Left cardiac atrium (tissue), 4 donors: ENCODE measurements at places on chromosomes 13 and 19. TPM values are rescaled to one million over a fixed set of nuclear protein-coding genes. Genes with fewer than 3 reads are reported as not detected.

Gene S1PR5
- 0.29 TPM for total RNA-seq

DNA sequence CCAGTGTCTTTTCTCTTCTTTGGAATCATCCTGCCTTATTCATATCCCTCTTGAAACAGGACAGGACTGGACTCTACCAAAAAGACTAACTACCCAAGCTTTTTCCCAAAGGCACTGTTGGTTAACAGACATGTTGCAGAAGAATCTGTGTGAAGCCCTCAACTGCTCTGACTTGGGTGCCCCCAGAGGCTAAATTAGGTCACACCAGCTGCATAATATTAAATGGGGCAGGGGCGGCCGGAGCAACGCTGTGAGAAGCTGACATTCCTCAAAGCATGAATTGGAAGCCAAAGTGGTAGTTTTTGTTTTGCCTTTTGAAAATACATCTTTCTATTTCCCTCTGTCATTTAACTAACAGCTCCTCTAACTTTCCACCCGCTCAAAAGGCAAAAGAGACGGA, 185.9 kb downstream of the LHFPL6 start:
- peak; percentile 22 for DNase-seq

Gene TNFRSF19
- 45.7 TPM for total RNA-seq

DNA sequence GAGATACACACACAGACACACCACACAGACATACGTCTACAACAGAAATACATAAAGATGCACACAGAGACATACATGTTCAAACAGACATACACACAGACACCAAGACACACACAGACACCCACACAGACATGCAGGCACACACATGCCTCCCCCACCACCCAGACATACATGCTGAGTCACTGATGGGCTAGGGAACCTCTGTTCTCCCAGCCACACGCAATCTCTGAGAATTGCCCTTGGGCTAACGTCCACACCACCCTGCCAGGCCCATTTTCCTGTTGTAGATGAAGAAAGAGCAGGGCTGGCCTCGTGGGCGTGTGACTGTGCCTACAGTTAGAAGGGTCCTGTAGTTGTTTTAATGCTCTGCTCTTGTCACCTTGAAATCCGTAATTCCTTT, 261.9 kb downstream of the KCNRG start:
- no peak for DNase-seq

GRCh38 chr19:43789029-43789428, 8.3 kb upstream of the KCNN4 start:
- DNase-seq, result no peak

Gene PRR20C
- not detected for total RNA-seq

Gene ANGPTL8
- total RNA-seq, result 4.0 TPM

GRCh38 chr13:27636589-27637288, 15.0 kb downstream of the POLR1D start:
- DNase-seq, result no peak

GRCh38 chr13:100658363-100658762, 16.2 kb downstream of the TMTC4 start:
- DNase-seq, result no peak

- no peak for DNase-seq
Observed at GRCh38 chr19:47755762-47756626, 10.6 kb downstream of the NOP53 start.

GRCh38 chr13:52842441-52842840, 6.0 kb downstream of the PCDH8 start:
- no peak for DNase-seq

Gene OVOL3
- total RNA-seq, result not detected

GRCh38 chr19:54275951-54276350, 5.0 kb downstream of the LILRB2 start:
- DNase-seq, result no peak

- DNase-seq, result peak; percentile 57
Observed at GRCh38 chr19:3573162-3573857, 566 bp downstream of the HMG20B start.

- DNase-seq, result no peak
Observed at GRCh38 chr19:19486343-19487076, 28.8 kb downstream of the TSSK6 start.

Gene KIR2DL4
- not detected for total RNA-seq

- DNase-seq, result no peak
Observed at GRCh38 chr19:47071731-47072130, 23.3 kb upstream of the TMEM160 start.

Gene TEX26
- total RNA-seq, result 0.15 TPM

DNA sequence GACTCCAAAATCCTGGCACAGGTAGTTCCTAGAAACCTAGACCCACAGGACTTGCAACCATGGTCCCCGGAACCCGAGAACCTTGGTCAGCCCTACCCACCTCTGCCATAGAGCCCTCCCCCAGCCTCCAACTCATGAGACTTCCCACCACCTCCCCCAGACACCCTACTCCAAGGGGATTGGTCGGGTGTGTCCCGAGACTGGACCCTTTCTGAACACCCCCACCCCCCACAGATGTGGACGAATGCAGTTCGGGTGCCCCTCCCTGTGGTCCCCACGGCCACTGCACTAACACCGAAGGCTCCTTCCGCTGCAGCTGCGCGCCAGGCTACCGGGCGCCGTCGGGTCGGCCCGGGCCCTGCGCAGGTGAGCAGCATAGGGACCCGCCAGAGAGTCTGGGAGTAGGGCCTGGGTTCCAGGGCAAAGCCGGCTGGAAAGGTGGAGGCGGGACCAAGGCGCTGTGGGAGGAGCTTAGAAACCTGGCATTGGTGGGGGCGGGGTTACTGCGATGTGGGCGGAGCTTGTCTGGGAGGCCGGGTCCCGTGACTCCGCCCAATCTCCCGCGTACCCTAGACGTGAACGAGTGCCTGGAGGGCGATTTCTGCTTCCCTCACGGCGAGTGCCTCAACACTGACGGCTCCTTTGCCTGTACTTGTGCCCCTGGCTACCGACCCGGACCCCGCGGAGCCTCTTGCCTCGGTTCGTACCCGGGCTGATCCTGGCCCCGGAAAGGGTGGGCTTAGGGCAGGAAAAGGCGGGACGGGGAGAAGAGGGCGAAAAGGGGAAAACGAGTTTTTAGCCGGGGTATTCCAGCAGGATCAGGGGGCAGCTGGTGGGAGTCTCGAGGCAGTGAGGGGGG, 11.9 kb downstream of the LTBP4 start:
- DNase-seq, result peak; percentile 78

Gene IGFL2
- total RNA-seq, result not detected

DNA sequence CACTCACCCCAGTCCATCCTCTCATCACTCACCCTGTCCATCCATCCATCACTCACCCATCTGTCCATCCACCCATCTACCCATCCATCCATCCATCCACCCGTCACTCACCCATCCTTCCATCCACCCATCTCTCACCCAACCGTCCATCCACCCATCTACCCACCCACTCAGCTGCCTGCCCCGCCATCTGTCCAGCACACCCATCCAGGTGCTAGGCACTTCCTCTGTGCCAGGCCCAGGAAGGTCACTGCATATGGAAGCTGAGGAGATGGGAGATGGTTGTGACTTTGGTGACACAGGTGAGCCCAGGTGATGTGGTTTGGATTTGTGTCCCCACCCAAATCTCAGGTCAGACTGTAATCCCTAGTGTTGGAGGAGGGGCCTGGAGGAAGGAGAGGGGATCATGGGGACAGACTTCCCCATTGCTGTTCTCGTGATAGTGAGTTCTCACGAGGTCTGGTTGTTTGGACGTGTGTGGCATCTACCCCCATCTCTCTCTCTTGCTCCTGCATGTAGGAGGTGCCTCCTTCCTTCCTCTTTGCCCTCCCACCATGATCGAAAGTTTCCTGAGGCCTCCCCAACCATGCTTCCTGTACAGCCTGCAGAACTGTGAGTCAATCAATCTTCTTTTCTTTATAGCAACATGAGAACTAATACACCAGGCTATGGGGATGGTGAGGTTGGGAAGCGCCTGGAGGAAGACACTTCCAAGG, 15.9 kb upstream of the C13orf46 start:
- DNase-seq, result peak; percentile 7

GRCh38 chr13:93775507-93776108, 549.0 kb downstream of the GPC6 start:
- no peak for DNase-seq

DNA sequence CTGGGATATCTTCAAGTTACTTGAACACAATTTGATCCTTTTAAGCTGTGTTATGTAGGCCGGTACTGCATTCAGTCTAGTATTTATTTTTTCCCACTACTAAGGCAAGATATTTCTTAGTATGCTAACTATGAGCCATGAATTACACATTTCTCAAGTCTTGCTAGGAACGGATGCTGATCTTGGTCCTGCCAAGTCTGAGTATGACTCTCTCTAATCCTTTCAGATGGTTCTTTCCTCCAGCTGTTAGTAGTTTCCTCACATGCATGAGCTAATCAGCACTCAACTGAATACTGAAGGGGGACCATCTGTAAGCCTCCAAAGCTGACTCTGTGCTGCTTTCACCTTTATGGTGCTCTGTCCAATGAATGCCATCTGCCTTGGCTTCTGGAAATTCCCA, 460.3 kb downstream of the KCTD12 start:
- no peak for DNase-seq

Gene LILRB5
- 15.1 TPM for total RNA-seq

DNA sequence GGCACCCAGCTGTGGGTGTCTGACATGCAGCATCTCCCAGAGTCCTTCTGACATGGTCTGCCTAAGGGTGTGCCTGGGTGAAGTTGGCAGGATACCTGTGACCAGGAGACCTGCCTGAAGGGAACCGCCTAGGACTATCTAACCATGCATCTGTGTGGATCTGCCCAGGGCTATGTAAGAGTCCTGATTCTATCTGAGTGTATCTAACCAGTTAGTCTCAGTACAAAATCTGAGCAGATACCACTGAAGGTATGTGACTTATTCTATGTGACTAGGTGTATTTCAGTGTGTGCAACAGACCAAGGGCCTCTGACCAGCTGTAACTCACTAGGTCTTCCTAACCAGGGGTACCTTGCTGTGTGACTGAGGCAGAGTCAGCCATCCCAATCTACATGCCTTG, 28.2 kb upstream of the FBL start:
- DNase-seq, result no peak

Gene CGB5
- total RNA-seq, result not detected

DNA sequence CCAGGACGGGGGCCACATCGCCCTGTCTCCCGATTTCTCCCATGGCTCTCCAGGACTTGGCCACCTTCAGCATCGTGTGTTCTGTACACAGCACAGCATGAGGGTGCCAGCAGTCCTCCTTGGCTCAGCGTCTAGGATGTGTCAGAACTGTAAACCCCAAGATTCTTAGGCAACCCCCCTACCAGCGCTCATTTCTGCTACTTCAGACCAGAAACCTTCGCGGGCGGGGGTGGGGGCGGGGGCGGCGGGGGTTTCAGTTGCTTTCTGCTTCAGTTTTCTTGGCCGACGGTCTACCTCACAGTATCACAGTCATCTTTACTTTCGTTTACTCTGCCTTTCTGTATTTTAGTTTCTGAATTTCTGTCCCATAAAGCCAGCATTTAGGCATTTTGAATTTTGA, 82.4 kb downstream of the GGACT start:
- no peak for DNase-seq

Gene ACER1
- not detected for total RNA-seq

GRCh38 chr13:80011448-80012212, 329.3 kb downstream of the SPRY2 start:
- DNase-seq, result peak; percentile 18

DNA sequence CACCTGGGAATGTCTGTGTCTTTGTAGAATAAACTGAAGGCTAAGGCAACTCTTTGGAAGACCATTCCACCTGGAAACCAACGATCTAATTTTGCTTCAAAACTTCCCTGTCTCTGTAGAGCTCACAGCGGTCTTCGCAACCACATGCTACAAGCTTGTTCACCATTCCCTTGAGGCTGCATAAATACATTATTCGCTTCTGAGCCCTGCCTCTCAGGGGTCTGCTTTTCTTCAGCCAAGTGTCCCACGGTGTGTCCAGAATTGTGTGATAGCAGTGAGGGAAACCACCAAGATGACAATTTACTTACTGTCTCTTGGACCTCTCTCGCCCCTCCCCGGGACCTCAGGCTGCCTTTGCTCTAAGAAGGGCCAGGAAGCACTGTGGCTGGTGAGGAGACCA, 51.1 kb downstream of the GPR12 start:
- DNase-seq, result no peak

Gene OR7D2
- 0.21 TPM for total RNA-seq

GRCh38 chr19:17302391-17303166, 646 bp downstream of the ABHD8 start:
- no peak for DNase-seq

- DNase-seq, result no peak
Observed at GRCh38 chr19:7547159-7547558, 11.6 kb downstream of the PNPLA6 start.

DNA sequence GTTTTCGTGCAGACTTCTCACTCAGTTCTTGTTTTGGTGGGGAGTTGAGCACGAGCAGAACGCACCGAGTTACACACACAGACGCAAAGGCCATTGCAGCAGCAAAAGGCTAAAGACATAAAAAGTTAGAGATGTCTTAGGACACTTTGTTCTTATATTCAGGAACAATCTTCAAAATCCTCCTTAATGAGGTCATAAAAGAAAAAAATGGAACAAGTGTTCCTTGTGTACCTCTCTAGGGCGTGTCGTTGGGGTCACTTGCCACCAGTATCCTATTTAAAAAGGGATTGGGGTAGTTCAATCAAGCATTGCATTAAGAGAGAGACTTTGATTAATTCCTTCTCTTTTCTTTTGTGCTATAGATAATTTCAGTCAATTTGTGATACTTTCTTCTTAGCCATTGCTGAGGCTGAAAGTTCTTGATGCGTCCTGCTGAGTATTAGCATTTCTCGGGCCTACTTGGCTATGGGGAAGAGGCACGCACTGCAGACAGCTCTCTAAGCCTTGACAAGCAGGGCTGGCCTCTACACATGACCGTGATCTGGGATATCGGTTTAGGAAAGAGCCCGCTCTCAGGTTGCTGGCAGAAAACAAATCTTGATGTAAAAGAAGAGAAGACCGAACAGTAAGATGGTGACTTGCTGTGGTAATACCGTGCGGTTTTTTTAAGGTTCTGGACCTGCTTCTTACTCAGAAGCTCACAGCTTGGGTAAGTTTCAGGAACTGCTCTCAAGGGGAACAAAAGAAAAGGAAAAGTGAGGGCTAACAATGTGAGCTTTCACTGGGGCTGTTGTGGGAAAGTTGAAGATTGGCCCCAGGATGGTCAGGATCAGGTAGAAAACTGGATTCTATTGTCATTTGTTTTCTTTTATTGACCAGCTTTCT, 223.6 kb downstream of the TM9SF2 start:
- DNase-seq, result no peak

DNA sequence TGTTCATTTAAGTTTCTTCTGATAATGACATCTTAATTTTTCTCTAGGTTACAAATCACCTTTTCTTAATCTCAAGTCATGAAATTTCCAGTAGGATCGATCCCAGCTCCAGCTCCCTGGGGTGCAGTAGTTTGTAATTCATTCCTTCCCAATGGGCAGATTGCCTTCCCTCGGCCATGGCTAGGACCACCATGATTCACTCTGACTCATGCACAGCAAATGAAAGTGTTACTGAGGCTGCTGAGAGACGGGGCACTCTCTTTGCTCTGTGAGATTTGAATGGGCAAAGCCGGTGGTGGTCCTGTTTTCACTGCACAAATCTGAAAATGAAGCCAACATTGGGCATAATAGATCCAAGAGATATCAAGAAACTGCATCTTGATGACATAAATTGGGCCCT, 202.8 kb upstream of the IRS2 start:
- no peak for DNase-seq
